ENCODE measurements at places on chromosomes 4 and X. TPM values are rescaled to one million over a fixed set of nuclear protein-coding genes. Genes with fewer than 3 reads are reported as not detected.

NKX6-1 gene
- 0.89 TPM for total RNA-seq

JAKMIP1 gene
- total RNA-seq = not detected

ITIH6 gene
- not detected for total RNA-seq

NALF2 gene
- total RNA-seq = 3.6 TPM

PRAF2 gene
- total RNA-seq = 18.1 TPM

DOCK11 gene
- total RNA-seq = 11.1 TPM

Measured in kidney epithelial cell (primary cell).